ENCODE measurements at places on chromosomes 7 and 10.

- no peak for DNase-seq
Measured at GRCh38 chr10:128095753-128096469, 30.3 kb downstream of the MKI67 start.

DNA sequence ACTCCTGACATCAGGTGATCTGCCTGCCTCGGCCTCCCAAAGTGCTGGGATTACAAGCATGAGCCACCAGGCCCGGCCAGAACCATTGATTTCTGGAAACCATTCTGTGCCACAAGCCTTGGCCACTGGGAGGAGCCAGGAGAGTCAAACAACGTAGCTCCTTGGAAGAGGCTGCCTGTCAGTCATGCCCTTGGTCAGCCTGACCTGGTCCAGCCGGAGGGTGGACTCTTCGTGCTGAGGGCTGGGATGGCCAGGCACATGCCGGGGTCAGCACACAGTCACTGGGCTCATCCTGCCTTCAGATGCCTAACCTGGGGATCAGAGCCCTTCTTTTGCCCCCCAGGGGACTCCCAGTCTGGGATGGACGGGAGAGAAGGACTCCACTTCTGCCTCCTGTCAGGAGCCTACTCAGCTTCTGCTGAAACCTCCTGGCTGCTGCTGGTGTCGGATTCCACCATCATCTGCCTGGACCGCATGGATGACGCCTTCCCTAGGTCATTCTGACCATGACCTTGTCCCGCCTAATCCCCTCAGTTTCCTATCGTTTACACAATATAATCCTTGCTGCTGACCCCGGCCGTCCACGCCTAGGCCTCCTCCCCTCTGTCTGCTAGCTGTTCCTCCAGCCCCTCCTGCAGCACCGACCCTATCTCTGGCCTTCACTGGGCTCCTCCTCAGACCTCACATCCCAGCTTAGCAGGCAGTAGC is 30.4 kb downstream of the TMEM270 start:
- DNase-seq, result no peak

DNA sequence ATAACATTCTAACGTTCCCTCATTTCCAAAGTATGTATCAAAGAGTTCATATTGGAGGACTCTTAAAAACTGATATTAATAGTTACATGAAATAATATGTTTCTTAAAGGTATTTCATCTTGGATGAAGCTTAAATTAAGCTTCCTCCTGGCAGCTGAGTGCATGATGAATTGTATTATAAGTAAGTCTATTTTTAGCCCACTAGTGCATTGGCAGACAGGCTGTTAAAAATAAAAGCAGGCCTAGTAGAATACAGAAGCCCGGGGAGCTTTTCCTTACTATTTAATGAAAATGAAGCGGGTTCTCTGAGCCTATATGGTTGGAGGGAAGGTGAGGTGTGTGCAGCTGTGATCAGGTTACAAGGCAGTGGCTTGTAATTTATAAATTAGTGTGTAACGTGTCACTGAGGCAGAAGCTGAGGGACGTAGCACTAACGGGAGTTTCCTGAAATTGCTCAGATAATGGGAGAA is 130.7 kb upstream of the KMT2E start:
- no peak for DNase-seq

- no peak for DNase-seq
Measured at GRCh38 chr10:92822060-92822634, 26.2 kb upstream of the EXOC6 start.

GRCh38 chr7:133863362-133864061 is 263.6 kb upstream of the LRGUK start:
- DNase-seq, result no peak

DNA sequence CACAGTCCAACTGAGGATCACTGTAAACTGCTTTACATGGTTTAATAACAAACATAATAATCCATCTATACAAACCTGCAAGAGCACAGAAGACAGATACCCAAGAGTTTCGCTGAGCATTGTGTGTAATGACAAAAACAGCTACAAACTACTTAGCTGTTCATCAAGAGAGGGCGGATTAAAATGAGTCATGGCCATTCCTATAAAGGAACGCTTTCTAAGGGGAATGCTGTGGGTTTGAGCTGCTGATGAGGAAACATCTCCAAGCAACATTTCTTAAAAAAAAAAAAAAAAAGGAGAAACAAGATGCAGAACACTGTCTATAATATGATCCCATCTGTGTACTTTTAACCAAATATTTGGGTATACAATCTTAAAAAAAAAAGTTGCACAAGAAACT is 33.8 kb downstream of the VOPP1 start:
- DNase-seq, result no peak

DNA sequence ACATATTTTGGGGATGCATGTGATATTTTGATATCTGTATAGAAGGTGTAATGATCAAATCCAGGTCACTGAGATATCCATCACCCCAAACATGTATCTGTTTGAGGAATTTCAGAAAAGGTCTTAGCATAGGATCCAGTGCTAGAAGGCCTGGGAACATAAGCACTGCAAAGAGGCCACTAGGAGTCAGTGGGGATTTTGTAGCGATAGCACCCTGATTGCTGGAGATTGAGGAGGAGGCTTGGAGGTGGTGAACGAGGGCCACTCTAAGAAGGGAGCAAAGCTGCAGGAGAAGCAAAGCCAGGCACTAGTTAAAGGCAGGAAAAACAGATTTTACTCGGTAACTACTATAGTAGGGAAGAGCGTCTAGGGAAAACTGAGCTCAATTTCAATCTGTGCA is 324.0 kb downstream of the LHFPL3 start:
- no peak for DNase-seq

DNA sequence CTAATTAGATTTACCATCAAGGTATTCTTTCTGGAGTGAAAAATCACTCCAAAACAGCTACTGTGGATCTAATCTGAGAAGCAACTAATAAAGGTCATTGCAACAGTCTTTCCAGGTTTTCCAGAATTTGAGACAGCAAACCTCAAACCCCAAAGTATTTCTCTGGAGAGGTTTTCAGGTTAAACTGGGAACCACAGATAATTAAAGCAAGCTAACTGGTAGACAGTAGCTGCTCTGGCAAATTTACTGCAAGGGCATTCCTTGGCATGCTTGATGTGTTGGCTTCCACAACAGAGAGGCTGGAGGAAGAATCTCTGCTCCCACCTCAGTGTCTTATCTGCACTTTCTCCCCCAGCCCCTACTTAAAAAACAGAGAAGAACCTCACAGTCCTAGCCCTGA is 140.0 kb upstream of the NRBF2 start:
- no peak for DNase-seq

DNA sequence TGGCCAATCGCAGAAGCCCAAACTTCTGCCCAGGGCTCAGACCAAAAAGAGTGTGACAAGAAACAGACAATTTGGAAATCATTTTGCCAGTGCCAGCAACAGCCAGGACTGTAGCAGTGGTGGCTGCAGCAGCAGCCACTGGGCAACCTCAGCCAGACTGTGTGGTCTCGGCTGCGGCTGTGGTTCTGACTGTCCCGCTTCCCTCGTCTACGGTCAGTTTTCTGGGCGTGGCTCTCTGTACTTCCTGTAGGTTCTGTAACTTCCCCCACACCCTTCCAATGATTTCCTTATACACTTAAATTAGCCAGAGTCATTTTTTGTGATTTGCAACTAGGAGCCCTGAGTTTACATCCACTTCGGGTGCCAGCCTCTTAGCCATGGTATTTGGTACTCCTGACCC is 39.9 kb downstream of the CYTH3 start:
- DNase-seq, result no peak

DNA sequence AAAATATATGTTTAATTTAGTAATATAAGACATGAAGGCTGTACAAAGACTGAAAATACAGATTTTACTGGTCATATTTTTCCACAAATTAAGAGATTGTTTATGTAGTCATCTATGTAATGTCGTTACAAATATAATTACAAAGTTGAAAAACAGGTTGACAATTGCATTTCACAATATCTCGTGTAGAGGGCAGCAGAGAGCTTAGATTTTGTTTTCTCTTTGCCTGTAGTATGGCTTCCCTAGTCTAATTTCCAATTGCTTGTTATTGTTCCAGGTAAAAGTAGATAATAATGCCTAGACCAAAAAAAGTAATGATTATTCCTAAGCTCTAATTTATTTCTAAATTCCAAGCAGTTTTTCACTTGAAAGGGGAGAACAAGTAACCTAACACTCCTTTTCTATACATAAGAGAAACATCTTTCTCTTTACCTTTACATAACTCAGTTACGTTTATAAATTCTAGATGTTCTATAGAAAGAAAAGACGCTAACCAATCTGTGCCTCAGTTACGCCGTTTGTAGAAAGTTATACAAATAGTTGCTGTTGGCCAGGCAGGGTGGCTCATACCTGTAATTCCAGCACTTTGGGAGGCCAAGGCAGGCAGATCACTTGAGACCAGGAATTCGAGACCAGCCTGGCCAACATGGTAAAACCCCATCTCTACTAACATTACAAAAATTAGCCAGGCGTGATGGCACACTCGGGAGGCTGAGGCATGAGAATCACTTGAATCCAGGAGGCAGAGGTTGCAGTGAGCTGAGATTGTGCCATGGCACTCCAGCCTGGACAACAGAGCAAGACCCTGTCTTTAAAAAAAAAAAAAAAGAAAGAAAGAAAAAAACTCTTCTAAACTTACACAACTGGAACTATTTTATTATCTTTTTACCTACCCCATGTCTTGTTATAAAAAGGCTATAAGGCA is 30.0 kb downstream of the NET1 start:
- peak; percentile 34 for DNase-seq

DNA sequence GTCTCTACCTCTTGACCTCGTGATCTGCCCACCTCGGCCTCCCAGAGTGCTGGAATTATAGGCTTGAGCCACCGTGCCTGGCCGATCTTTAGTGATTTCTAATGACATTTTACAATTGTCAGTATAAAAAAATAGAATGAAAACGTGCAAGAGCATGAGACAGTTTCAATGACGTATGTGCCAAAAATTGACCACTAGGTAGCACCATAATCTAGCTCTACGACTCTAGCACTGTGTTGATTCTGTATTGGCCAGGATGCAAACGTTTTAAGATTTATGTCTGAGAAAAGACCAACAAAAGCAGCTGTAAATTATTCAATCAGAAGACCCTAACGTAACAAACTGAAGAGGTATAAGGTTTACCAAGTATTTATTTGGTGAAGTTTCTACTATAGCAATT is 25.4 kb upstream of the EXOC6 start:
- DNase-seq, result no peak

GRCh38 chr7:26543340-26543739 is 251.7 kb downstream of the SNX10 start:
- DNase-seq, result no peak

GRCh38 chr10:26057466-26057865 is 123.4 kb downstream of the MYO3A start:
- DNase-seq, result no peak

GRCh38 chr7:67637023-67637358 is 640.4 kb downstream of the TYW1 start:
- no peak for DNase-seq

- DNase-seq, result no peak
Measured at GRCh38 chr10:48383393-48383792, 76.9 kb downstream of the MAPK8 start.

DNA sequence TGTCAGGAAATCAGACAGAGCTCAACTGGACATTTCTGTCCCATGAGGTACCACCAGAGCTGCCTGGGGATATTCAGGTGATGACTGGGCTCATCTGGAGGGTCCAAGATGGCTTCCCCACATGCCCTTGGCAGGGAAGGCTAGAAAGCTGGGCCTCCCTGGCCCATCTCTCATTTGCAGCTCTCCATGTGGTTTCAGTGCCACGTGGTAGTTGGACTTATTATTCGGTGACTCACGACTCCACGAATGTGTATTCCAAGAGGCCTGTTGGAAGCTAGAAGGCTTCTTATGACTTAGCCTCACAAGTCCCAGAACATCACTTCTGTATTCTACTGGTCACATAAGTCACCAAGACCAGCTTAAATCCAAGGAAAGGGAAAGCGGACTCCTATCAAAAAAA is 22.8 kb downstream of the NSMCE4A start:
- DNase-seq, result no peak

DNA sequence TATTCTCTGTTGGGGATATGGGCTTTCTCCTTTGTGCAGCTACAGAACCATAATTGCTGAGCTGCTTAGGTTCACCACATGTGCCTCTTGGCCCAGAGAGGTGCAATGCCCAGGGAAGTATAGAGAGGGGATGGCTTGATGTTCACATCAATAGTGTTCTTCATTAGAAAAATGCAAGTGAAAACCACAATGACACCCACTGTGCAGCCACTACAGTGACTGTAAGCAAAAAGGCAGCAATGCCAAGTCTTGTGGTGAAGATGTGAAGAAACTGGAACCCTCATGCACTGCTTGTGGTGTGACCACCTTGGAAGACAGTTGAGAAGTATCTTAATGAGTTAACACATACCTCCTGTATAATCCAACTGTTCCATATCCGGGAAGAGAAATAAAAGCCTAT is 318.9 kb upstream of the ZMIZ1 start:
- no peak for DNase-seq

- DNase-seq, result no peak
Measured at GRCh38 chr7:149885191-149886017, 11.6 kb downstream of the ATP6V0E2 start.

DNA sequence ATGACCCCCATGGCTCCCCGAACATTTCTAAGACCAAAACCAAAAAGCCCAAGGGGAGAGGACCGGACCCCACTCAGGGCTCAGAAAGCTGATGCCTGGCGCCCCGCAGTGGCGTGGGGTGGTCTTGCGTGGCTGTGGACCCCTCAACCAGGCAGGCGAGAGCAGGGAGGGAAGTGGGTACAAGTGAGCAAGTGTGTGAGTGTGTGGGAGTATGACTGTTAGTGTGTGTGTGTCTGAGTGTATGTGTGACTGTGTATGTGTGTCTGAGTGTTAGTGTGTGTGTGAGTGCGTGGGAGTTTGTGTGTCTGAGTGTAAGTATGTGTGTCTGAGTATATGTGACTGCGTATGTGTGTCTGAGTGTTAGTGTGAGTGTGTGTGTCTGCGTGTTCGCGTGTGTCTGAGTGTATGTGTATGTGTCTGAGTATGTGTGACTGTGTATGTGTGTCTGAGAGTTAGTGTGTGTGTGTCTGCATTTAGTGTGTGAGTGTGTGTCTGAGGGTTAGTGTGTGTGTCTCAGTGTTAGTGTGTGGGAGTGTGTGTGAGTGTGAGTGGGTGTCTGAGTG is 34.0 kb upstream of the INSIG1 start:
- no peak for DNase-seq

DNA sequence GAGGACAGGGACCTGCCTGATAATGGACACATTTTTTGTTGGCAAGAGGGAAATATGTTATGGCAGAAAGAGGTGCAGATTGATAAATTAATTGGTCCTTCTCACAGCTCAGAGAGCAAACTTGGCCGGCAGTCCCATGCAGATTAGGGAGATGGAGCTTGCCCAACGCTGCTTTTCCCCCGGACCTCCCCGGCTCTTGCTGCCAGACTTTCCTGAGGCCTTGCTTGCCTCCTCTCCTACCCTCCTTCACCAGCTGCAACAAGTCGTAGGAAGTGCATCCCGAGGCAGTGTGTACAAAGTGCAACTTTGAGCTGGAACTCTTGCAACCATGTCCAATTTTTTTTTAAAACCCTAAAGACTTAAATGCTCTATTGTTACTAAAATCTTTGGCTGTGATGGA is 215.5 kb downstream of the LRMDA start:
- no peak for DNase-seq

Measured in activated T-cell treated with anti-CD3 and anti-CD28 coated beads for 4 hours (primary cell).